ENCODE measurements at places on chromosomes 12 and 14.
A peak's percentile ranks its signal among the peaks of the same experiment; 100 is the strongest.

DNA sequence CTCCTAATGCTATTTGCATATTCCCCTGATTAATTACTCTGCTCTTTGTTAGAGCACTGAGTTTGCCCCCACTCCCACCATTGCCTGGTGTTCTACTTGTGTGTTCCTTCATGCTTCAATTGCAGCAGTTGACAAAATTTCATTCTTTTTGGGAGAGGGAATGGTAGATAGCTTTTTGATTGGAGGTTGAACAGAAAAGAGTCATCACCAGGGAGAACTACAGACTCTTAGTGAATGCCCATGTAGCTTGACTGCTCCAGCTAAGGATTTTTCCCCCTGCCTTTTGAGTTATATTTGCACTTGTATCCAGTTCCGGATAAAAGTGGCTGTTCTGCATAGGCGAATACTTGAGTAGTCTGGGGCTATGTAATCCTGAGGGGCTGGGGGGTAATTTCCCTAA lies 183.9 kb downstream of the ETNK1 start:
- no peak for DNase-seq

GRCh38 chr12:131825146-131825892 lies 2.9 kb upstream of the MMP17 start:
- peak; percentile 41 for DNase-seq

GRCh38 chr14:54652188-54652587 lies 85.3 kb downstream of the SAMD4A start:
- DNase-seq, result peak; percentile 99

- DNase-seq, result no peak
These were observed 8.1 kb upstream of the DENND5B start for GRCh38 chr12:31599053-31599452.

DNA sequence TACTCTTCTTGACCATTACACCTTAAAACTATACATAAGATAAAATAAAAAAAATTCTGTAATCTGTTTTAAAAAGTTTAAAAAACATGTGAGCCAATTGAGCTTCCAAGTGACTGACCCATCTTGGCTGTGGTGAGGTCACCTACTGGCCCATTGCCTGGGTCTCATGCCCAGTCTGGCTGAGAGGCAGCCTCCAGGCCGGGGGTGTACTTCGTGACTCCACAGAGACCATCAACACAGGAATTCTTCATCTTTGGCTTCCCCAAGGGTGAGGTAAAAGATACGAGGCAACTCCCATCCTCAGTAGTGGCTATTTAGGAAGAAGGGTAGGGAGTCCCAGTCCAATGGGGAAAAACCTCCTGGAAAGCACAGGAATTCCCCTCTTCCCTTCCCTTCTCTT lies 113.2 kb downstream of the APAF1 start:
- DNase-seq, result no peak

GRCh38 chr14:74518221-74518620 lies 24.7 kb downstream of the ISCA2 start:
- no peak for DNase-seq

- DNase-seq, result no peak
These were observed 388.7 kb upstream of the TBX3 start for GRCh38 chr12:115072712-115073111.

DNA sequence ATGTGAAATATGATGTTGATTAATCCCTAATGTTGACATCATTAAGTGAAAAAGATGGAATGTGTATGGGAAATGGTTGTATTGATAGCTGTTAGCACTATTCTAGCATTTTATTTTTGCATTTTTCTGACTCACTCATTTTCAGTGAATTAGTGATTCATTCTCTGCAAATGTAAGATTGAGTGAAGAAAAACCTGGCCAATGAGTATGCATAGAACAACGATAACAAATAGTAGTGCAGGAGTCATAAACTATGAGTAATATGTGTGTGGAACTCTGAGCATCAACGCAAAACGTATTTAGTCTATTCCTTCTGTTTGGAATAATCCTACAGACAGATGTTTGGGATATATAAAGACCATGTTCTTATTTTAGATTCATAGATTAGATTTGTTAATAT lies 76.3 kb upstream of the RTL1 start:
- peak; percentile 23 for DNase-seq

DNA sequence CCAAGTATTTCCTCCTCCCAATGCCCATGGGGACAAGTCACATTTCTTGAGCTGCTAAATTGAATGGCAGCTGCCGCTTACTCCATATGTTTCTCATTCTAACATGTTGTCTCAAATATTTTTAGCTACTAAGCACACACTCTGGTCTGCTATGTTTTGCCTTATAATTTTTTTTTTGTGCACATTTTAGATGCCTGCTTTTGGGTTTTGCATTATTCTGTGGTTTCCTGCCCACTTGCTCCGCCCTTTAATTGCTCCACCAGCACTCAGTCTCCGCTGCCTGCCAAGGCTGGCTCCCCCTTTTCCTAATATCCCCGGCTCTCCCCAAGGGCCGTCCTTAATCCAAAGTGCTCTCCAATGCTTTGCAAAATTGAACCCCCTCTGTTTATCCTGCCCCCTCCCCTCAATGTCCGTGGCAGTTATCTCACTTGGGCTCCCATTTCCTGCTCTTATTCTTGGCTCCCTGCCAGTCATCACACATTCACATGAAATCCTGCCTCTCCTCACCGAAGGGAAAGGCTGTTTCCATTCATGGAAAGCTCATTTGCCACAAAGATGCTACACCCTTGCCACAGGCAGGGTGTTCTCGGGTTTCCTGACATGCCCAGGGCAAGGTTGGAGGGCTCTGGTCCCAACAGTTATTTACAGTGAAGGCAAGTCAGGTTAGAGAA lies 79.4 kb downstream of the C12orf75 start:
- no peak for DNase-seq

DNA sequence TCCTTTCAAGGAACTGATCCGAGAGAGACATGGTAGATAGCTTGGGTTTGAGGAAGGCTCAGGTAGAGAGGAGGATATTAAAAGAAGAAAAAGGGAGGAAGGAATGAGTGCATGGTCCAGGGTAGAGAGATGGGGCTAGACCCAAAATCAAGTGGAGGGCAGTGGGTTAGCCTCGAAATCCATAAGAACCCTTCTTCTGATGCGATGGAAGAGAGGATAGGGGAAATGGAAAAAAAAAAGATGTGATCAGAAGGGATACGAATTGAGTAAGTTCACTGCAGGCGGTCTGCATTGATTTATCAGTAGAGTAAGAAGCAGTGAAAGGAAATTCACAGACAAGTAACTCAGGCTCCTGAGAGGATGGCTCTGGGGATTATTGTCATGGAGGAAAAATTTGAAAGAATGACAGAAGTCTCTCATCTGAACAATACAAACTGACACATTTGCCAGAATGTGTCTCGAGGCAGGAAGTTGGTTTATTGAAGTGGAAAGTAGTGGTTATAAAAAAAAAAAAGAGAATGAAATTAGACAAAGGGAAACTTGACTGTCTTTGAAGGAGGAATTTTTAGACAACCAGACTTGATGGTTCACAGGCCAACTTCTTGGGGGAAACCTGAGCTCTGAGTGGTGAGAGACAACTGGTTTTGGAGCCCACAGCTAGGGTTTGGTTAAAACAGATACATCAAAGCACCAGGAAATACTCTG lies 10.2 kb downstream of the PPFIBP1 start:
- no peak for DNase-seq

DNA sequence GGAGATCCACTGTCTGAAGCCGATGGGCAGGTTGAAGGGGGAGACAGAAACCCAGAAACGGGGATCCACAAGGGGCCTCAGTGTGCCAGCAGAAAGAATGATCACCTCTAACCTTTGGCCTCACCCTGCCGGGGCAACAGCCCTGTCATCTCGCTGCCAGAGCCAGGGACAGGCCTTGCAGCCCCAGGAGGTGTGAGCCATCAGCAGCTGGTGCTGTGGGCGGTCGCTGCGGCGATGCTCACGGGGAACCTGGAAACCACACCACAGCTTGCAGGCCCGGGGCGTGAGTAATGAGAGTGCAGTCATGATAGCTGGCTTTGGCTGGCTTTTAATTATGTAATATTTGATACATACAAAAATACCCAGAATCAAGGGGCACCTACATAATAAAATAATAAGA lies 4.7 kb upstream of the TTC7B start:
- DNase-seq, result no peak

GRCh38 chr12:97235102-97235501 lies 227.5 kb upstream of the RMST start:
- DNase-seq, result no peak

DNA sequence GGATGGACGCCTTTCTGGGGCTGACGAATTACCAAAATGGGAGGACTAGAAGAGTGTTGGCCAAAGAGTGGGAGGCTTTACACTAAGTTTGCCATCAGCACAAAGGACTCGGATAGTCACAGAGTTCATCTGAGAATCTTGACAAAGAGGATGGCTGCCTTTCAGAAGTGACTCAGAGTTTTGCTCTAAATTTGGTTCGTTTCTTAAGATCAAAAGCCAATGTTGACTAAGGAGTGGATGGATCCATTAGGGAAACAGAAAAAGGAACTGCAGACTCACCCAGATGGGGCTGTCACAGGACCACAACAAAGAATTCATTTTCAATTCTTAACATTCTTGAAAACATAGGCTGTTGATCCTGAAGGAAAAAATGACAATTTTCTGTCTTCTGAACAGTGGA lies 81.3 kb upstream of the DUSP6 start:
- DNase-seq, result no peak

DNA sequence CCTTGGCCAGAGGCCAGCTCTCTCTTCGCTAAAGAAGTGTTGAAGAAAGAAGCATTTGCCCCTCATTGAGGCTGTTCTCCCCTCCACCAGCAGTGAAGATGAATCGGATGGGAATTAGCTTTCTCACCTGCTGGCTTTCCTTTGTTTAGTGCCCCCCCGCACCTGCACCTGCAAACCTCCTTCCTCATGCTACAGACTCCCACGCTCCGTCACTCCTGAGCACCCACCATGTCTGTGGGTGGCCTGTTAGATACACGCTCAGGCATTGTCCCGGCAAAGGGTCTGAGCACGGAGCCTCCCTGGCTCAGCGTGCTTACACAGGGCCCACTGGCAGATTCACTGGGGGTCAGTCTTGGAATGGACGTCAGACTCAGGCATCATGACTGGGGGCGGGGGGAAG lies 121.6 kb downstream of the GLT1D1 start:
- no peak for DNase-seq

- DNase-seq, result no peak
These were observed 248.2 kb downstream of the SLC41A2 start for GRCh38 chr12:104709692-104710435.

GRCh38 chr14:99040052-99040451 lies 231.9 kb downstream of the BCL11B start:
- DNase-seq, result no peak

GRCh38 chr12:105399428-105400081 lies 69.1 kb downstream of the C12orf75 start:
- DNase-seq, result no peak

- no peak for DNase-seq
These were observed 2.7 kb downstream of the CD4 start for GRCh38 chr12:6791931-6792520.

GRCh38 chr12:116415408-116416108 lies 138.1 kb upstream of the MED13L start:
- no peak for DNase-seq

DNA sequence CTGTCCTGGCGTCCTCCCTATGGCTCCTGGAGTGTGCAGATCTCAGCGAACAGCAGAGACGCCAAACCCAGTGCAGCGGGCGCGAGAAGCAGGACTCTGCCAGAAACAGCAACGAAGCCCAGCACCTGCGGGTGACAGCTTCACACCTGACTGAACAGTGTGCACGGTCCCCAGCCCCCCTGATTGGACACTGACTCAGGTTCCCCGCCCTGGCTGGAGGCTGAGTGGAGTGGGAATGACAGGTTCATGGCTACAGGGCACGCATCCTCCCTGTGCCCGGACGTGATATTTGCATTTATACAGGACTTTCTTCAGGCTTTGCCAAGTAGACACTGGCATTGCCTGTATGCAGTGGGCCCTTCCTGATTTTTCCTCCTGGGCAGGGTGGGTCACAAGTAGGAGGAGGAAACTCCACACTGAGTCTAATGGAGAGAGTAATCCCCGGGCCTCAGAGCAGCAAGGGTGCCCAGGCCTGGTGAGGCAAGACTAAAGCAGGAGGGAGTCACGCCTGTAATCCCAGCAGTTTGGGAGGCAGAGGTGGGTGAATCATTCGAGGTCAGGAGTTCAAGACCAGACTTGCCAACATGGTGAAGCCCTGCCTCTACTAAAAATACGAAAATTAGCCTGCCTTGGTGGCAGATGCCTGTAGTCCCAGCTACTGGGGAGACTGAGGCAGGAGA lies 71.6 kb downstream of the ASCL4 start:
- no peak for DNase-seq

GRCh38 chr14:76257111-76257803 lies 105.5 kb downstream of the GPATCH2L start:
- DNase-seq, result no peak

- no peak for DNase-seq
These were observed 97.4 kb downstream of the RFLNA start for GRCh38 chr12:124392271-124392666.

GRCh38 chr12:32788405-32788804 lies 32.7 kb upstream of the YARS2 start:
- DNase-seq, result no peak

GRCh38 chr12:75447691-75448393 lies 32.7 kb upstream of the GLIPR1 start:
- no peak for DNase-seq

DNA sequence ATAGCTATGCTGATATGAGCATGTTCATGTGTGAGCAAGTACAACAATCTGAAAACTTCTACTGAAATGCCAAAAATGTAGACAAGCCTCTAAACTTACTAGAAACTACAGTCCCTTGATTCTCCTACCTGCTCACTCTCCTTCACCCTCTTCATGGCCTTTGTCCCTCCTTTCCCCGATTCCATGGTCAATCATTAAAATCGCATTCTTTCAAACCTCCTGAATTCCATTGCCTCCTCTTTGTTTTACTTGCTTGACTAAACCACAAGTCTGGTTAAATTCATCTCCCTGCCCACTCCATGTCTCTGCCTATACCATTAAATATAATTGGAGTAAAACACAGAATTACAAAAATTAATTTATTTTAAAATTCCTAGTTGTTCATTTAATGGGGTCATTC lies 33.0 kb upstream of the SSTR1 start:
- DNase-seq, result no peak

GRCh38 chr14:48350971-48351370 lies 675.6 kb upstream of the MDGA2 start:
- DNase-seq, result no peak

GRCh38 chr12:20368651-20369304 lies 441 bp downstream of the PDE3A start:
- DNase-seq, result no peak
